ENCODE measurements at places on chromosomes 7 and 10.

GRCh38 chr10:99172128-99172738, 63.4 kb downstream of the HPSE2 start:
- DNase-seq, result no peak

- no peak for DNase-seq
Observed at GRCh38 chr10:14327527-14327926, 3.2 kb downstream of the FRMD4A start.

DNA sequence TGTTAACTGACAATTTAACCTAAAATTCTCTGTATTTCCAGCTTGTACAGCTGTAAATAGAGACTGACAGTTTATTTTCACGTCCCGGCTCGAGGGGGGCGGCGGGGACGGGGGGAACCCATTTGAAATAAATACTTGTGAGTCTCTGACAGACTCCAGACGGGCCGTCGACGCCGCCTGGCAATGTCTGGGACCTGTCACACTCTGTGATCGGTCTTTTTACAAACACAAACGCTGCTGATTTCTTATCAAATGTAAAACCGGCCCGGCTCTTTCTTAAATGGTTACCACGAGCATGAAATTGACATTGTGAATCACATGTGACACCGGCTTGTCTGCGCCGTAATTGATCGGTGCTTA, 57.0 kb downstream of the UNCX start:
- DNase-seq, result no peak

- no peak for DNase-seq
Observed at GRCh38 chr10:131897297-131897899, 3.4 kb upstream of the PPP2R2D start.

GRCh38 chr7:1647961-1648672, 22.0 kb upstream of the ELFN1 start:
- no peak for DNase-seq

GRCh38 chr10:18325889-18326531, 185.8 kb downstream of the CACNB2 start:
- DNase-seq, result no peak

- DNase-seq, result no peak
Observed at GRCh38 chr10:81730891-81731290, 144.1 kb upstream of the NRG3 start.

GRCh38 chr10:97165499-97165898, 20.3 kb downstream of the SLIT1 start:
- no peak for DNase-seq

DNA sequence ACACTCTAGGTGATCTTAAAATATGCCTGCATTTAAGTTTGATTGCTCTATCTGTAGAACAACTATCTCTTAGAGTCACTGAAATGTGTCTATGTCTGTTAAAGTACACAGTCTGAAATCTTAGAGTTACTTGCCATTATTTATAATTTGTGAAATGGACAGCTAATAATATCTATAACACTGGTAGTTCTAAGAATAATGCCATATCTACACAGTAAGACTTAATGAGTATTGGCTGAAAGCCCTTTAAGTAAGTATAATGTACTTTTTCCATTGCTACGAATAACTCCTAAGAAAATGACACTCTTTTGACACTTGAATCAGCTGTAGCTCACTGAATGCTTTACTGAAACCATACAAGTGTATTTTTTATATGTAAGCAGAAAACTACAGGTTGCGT, 567.4 kb upstream of the PCDH15 start:
- DNase-seq, result no peak

GRCh38 chr7:2256306-2257045, 14.4 kb downstream of the NUDT1 start:
- DNase-seq, result no peak

DNA sequence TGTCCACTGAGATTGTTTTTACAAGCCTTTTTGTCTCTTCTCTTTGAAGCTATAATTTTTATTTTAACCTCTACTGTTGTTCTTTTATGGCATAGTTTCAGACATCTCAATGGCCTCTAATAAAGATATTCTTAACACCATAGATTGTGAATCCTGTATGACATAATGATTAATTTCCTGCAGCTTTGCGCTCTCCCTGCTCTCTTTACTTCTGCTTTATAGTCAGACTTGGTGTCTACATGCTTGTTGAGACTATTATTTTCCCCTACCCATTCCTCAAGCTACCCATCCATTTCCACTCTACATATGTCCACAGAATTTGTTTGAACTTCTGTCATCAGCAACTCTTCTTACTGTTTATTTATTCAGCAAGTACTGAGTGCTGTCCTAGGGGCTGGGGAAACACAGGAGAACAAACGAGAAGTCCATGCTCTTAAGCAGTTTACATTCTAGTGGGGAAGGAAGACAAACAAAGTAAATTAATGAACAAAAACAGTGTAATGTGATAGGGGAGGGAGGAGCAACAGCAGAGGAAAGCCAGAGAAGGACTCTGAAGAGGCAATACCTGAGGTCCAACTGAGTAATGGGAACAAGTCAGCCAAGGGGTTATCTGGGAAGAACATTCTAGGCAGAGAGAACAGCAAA, 110.1 kb downstream of the CDK14 start:
- DNase-seq, result no peak
